ENCODE measurements at places on chromosomes 13 and 19.

GRCh38 chr19:35587321-35587720, 1.3 kb downstream of the PMIS2 start:
- DNase-seq = no peak

- DNase-seq = no peak
Measured at GRCh38 chr13:23140492-23140891, 40.3 kb upstream of the SGCG start.

- no peak for DNase-seq
Measured at GRCh38 chr13:91609353-91609752, 210.9 kb downstream of the GPC5 start.

DNA sequence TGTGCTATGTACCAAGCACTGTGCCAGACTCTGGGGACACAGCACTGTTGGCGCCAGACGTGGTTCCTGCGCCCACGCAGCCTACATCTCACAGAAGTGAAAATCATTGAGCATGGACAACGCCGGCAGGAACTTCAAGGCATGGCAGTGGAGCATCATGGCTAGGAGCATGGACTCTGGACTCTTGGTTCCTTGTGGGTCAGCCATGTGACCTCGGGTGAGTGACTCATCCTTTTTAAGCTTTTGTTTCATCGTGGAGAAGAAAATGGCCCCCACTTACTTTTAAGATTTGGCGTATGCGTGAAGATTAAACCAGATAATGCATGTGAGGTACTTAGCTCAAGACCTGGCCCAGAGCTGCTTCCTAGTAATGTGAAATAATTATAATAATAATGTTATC, 988.5 kb downstream of the UQCRFS1 start:
- DNase-seq = no peak

DNA sequence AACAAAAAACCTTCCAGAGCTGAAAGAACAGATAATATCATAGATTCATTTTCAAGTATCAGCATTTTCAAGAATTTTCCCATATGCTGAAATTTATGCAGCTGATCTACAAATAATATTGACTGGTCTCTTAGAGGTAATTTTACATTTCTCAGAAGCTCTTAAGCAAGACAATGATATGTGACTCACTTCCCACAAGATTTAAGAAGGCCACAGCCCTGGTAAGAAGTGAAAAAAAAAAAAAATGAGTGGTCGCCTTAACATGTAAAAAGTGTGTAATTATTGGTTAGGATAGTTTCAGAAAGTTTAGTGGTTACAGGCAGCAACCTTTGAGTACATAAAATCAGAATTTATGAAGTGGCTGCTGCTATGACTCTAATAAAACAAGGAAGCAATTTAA, 54.5 kb downstream of the NUFIP1 start:
- DNase-seq = no peak

DNA sequence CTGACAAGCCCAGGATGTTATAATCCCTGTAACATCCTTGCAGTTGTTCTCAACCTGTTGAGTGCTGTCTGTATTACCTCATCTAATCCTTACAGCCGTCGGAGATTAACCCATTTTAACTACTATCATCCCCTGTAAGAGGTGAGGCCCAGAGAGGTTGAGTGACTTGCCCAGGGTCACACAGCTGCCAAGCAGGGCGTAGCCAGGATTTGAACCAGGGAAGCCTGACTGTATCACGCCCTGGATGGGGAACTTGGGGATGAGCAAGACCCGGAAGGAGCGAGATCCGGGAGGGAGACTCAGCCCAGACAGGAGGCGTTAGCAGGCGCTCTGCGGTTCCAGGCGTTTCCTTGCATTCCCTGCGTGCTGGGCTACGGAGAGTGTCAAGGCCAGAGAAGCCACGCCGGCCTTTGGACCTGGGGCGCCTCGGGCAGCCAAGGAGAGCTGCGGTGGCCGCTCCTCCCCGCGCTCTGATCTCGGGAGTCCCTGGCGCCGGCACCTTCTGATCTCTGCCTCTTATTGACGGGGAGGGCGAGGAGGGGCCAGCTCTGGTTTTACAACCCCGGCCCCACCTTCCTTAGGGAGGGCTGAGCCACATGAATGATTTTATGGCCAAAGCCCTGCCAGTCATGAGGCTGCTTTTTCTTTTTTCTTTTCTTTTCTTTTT, 6.2 kb downstream of the SULT2B1 start:
- DNase-seq = no peak

GRCh38 chr19:44846455-44847143, 502 bp downstream of the NECTIN2 start:
- no peak for DNase-seq

DNA sequence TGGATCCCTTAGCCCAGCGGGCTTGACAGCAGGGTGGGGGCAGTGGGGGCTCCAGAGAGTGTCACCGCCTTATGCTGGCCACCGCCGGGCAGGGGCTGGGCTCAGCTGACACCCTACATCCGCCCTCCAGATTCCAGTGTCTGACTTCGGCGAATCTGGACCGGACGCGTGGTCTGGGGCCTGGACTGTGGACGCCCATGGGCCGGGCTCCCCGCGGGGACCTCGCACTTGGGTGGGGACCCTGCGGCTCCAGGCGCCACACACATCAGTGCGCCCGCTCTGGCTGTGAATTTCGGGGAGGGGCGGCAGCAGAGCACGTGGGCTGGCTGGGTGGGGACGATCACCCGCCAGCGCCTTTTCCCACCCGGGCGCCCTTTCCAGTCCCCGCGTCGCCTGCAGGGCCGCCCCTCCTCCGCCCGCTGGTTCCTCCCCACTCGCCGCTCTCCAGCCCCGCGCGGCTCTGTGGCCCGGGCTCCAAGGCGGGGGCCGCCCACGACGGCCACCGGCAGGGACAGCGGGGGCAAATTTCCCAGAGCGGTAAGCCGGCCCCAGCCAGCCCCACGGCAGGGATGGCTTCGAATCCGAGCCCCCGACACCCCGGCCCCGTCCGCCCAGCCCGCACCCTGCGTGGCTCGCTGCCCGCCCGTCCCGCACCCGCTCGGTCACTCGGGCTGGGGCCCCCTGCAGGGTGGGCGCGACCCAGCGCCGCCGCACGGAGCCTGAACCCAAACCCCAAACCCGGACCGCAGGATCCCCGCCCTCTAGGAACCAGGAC, 23.3 kb upstream of the ZNF99 start:
- DNase-seq = no peak

- DNase-seq = no peak
Measured at GRCh38 chr19:38836159-38836982, 4.8 kb upstream of the ECH1 start.

DNA sequence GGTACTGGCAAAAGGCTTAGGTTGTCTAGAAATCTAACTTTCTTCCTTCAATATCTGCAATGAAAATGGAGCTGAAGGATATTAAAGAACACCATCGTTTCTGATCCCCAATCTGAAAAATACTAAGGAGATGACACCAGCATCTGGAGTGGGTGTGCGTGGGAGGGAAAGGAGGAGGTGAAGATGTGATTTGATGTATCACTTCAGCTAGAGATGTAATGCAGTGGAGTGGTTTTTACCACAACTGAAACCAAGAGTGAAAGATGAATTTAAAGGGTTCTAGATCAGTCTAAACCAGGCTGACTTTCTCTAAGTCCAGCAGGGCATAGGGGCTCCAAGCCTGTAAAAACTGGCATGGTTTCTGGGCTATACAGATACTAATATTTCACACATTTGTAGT, 148.4 kb downstream of the AKAP11 start:
- DNase-seq = no peak

GRCh38 chr13:88153353-88153752, 482.2 kb downstream of the SLITRK5 start:
- no peak for DNase-seq

DNA sequence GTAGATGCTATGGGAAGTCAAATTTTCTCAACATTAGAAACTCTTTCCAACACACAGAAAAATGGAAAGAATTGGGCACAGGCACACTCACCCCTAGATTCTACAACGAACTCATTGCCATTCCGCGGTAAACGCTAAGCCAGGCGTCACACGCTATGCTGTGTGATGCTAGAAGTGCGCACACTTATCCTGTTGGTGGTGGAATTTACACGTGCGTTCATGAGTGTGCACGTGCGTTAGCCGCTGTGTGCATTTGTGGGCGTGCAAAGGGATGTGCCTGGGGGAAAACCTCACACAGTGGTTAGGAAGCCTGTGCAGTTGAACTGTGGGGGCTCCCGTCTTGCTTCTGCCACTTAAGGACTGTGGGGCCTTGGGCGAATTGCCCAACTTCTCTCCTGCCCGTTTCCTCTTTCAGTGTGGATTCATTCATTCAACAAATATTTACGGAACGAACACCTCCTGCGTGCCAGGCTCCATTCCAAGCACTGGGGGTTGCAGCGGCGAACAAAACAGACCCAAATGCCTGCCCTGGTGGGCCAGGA, 7.7 kb downstream of the NFILZ start:
- DNase-seq = no peak

GRCh38 chr19:19106056-19106551, 32.2 kb downstream of the TMEM161A start:
- no peak for DNase-seq

- DNase-seq = no peak
Measured at GRCh38 chr19:18912933-18913332, 6.3 kb downstream of the COPE start.

DNA sequence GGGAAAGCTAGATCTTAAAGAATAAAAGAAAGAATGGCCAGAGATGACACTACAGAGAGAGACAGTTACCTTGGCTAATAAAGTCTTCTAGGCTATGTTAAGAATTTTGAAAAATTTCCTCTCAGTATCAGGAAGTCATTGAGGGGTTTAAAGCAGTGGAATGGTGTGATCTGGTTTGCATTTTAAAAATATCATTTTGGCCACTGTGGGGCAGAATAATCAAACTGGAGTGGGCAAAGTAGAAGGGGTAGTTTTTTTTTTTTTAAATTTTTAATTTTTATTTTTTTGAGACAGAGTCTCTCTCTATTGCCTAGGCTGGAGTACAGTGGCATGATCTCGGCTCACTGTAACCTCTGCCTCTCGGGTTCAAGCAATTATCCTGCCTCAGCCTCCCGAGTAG, 4.4 kb upstream of the CNMD start:
- DNase-seq = no peak

GRCh38 chr13:80877209-80877943, 536.5 kb upstream of the SPRY2 start:
- no peak for DNase-seq

GRCh38 chr19:50490991-50491472, 14.4 kb upstream of the GARIN5A start:
- no peak for DNase-seq

- no peak for DNase-seq
Measured at GRCh38 chr19:2782329-2782935, 641 bp downstream of the SGTA start.

DNA sequence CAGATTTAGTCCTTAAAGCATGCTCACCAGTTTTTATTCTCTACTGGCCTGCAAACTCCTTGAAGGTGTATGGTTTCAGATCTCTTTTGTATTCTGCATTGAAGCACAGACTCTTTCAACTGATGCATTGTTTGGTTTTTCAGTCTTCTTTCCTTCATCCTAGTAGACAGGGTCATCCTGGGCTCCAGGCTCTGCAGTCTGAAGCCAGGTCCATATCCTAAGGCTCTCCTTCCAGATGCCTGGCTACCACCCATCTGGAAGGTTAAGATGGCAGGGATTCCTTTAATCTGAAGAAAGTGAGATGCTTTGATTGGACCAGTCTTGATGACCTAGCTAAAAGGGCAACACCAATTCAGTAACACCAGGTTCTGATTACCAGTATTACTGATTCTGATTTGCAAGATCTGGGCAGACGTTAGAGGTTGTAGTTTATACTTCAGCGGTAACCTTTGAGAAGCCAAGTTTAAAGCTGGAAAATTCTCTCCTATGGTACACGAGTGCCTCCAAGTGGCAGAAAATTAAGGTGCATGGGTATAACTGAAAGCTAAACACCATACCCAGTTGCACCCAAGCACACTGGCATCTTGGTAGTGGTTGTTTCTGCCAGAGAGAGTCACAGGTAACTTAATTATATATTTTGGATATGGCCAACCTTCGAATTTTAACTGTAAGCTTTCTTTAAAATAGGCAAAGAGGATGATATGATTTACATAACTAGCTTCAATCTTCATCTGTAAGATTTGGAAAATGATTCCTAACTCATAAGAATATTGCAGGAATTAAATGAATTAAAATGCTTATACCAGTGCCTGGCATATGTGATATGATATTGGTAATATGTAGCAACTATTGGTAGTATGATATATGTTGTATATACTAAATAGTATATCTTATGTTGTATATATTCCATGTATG, 1651.9 kb upstream of the MIR17HG start:
- DNase-seq = no peak

GRCh38 chr19:7159105-7159933, 89.8 kb downstream of the ZNF557 start:
- DNase-seq = no peak

- no peak for DNase-seq
Measured at GRCh38 chr13:69828527-69828926, 279.1 kb upstream of the ATXN8OS start.

DNA sequence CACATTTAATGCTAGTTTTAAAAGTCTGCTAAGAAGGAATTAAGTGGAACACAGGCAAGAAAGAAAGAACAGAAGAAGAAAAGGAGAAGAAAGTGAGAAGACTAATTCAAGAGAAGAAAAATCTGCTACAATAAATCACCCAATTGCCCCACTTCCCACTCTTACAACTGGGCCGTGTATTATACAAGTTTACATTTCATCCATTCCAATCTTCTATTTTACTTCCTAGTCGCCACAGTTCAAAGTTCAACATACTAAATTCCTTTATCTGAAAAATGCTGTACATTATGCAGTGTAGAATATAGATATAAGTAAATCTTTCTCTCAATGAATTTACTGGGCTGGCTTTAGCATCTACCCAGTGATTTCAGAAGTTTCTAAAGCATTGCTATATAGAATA, 328.2 kb downstream of the DIAPH3 start:
- DNase-seq = no peak

GRCh38 chr13:27770809-27771208, 21.5 kb upstream of the GSX1 start:
- no peak for DNase-seq

DNA sequence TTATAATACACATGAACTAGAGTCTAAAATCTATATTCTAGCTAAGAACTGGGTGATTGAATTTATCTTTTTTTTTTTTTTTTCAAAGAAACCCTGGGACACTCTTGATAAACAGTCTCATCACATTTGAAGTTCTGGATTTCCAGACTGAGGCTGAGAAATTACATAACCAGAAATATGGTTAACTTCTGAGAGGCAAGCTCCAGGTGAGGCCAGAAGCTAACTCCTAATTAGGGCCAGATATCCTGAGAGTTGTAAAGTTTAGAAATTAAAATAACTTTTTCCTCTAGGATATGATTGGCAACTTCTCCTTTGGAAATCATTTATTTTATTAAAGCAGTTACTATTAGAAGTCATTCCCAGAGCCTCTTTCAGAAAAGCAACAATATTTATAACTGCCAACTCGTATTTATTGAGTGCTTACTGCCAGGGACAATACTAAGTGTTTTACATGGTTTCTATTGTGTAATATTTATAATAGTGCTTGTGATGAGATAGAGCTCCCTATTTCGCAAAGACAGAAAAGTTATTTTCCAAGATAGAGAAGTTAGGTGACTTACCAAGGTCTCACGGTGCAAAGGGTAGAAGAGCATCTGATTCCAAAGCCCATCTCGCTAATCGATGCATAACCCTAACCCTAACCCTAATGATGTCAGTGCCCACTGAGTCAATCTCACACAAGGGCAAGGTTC, 187.7 kb downstream of the DCT start:
- DNase-seq = no peak

GRCh38 chr13:28355822-28356371, 139.0 kb downstream of the FLT1 start:
- no peak for DNase-seq

- no peak for DNase-seq
Measured at GRCh38 chr19:5196832-5197231, 143.8 kb downstream of the PTPRS start.

GRCh38 chr19:16524991-16525734, 17.1 kb downstream of the CHERP start:
- no peak for DNase-seq

- no peak for DNase-seq
Measured at GRCh38 chr13:37457612-37458011, 141.0 kb downstream of the POSTN start.
